ENCODE measurements at places on chromosomes 11 and 22.

GRCh38 chr22:45708145-45708544 is 36.5 kb downstream of the ATXN10 start:
- DNase-seq: no peak

DNA sequence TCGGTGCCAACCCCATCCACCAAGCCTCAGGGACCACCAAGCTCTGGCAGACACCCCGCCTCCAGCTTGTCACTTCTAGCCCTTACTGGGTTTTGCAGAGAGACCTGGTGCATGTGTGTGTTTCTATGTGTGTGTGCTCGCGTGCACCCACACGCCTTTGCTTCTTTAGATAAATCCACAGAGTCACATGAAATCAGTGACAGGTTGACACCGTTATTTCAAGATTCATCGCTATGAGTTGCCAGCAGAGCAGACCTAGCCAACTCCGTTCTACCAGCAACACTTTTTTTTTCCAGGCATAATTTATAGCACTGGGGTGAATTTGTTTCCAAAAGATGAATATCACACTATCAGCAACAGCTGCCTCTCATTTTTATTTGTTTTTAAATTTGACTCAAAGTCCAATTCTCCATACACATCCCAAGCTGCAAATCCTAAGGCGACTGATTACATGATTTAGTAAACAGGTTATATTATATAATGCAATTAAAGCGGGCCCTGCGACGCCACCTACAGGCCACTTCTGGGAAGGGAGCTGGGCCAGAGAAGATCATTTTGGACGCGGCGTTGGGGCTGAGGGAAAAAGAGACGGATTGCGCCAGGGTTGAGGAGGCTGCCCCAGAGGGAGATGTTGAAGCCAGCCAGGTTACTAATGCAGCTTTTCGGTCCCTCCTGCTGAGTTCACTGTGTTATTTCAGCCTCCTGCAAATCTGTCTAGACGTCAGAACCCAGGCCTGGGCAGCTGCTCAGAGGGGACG is 150.5 kb downstream of the FEZ1 start:
- peak; percentile 6 for DNase-seq

GRCh38 chr11:67281552-67282150 is 7.5 kb upstream of the ANKRD13D start:
- no peak for DNase-seq

DNA sequence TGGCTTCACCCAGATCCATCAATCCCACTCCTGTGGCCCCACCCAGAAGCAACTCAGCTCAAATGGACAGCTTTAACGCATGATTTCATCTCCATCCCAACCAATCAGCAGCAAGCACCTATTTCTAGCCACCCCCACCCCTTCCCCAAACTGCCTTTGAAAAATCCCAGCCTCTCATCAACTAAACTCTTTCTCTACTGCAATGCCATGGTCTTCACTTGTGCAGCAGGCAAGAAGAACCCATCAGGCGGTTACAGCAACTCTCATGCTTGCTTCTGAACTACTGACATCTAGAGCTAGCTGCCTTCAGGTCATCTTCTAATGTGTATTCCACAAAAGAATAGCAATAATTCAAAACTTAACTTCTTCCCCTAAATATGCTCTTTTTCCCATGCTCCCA is 42.1 kb upstream of the STK33 start:
- DNase-seq: no peak

DNA sequence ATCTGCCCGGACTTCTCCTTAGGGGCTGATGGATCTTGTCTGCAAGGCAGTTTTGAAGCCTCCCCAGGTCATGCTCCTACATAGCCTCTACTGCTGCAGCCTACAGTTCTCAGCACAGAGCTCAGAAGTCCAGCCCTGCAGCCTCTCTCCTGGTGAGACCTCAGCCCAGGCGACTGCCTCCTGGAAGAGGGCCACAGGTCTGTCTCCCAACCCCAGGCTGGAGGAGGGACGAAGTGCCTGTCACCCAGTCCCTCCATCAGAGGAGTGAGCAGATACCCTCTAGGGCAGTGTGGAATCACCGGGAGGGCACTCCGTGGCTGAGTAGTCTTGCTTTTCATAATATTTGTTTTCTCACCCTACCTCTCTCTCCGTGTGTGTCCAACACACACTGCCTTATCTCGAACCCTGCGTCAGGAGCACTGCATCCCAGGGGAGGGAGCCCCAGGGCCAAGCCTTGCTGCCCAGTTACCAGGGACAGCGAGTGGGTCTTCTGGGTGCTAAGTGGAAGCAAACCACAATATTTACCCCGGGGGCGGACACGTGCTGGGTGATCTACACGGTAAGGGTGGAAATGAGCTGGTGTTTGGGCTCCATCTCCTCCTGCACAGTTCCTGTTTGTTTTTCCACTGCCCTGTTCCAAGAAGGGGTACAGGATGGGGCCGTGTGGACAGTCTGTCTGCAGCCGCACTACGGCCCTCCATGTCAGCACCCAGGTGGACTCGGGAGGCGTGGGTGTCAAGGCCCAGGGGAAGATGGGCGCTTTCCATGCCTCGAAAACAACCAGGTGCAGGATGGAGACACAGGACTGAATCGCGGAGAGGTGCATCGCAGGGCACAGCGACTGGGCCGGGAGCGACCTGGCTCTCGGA is 133.7 kb upstream of the HSD17B12 start:
- no peak for DNase-seq

GRCh38 chr22:26541167-26541819 is 29.0 kb upstream of the TFIP11 start:
- DNase-seq: no peak

- no peak for DNase-seq
These were observed 1.4 kb downstream of the TMEM80 start for GRCh38 chr11:696955-697491.

DNA sequence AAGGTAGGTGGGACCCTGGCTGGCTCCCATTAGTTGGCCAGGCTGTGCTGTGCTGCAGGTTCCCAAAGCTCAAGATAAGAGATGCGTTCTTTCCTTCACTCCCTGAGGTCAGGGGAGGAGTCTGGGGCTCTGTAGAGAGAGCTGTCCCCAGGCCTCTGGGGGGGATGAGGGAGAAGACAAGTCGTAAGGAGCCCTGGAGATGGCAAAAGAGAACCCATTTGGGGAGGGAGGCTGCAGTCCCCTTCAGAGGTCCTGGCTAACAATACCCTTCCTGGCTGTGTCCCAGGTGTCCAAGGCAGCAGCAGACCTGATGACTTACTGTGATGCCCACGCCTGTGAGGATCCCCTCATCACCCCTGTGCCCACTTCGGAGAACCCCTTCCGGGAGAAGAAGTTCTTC is 916 bp downstream of the GNG3 start:
- DNase-seq: no peak

- DNase-seq: no peak
These were observed 34.8 kb upstream of the VWA5A start for GRCh38 chr11:124080327-124081001.

- no peak for DNase-seq
These were observed 5.0 kb downstream of the BSCL2 start for GRCh38 chr11:62702246-62702645.

DNA sequence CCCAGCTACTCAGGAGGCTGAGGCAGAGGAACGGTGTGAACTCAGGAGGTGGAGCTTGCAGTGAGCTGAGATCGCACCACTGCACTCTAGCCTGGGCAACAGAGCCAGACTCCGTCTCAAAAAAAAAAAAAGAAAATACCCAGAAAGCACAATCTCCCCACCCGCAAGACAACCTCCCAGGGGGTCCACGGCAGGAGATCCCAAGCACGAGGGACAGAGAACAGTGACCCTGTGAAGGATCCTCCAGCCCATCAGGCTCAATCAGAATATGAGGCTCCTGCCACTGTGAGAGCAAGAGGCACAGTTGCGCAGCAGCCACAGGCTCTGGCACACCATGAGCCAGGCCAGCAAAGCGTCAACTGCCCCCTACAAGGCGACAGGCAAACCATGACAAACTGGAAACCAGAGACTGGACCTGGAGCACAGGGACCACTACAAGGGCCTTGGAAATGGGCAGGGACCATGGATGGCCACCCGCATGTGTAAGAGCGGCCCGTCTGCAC is 164.8 kb upstream of the GRK3 start:
- no peak for DNase-seq

- no peak for DNase-seq
These were observed 12.8 kb upstream of the CLPB start for GRCh38 chr11:72446929-72447769.

DNA sequence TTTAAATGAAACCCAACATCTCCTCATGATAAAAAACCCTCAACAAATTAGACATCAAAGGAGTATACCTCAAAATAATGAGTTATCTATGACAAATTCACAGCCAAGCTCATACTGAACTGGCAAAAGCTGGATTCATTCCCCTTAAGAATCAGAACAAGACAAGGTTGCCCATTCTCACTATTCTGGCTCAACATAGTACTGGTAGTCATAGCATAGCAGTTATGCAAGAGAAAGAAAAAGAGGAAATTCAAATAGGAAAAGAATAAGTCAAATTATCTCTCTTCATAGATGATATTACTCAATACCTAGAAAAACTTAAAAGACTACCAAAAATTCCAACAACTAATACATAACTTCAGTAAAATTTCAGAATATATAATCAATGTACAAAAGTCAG is 29.4 kb upstream of the XKR3 start:
- DNase-seq: no peak

DNA sequence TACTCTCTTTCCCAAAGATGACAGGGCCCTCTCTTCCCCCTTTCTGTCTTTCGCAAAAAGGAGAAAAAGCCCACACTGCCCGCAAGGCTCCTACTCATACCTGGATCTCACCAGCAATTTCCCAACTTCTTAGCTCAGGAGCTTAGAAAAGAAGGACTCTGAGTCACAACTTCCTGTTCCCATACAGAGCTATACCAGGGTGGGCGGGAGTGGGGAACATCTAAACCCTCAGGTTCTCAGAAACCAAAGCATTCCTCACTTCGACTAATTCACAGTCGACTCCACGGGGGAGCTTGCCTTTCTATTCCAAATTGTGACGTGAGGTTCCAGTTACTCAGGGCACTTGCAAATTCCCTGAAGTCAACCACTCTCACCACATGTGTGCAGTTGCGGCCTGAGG is 61.9 kb downstream of the MTNR1B start:
- DNase-seq: no peak

DNA sequence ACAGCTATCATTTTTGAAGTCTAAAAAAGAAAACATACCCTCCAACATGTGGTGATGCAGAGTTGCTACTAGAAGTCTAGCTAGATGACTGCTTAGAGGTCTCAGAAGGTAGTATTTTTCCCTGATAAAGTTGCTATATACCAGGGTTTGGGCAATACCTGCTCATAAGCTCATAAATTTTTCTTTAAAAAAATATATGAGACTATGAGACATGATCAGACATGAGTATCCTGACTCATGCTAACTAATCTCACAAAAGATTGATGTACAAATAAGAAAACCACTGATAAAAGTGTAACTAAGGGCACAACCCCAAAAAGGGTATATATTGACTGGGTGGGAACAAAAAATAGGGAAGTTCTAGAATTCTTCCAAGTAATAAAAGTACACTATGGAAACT is 740.9 kb downstream of the METTL15 start:
- no peak for DNase-seq

DNA sequence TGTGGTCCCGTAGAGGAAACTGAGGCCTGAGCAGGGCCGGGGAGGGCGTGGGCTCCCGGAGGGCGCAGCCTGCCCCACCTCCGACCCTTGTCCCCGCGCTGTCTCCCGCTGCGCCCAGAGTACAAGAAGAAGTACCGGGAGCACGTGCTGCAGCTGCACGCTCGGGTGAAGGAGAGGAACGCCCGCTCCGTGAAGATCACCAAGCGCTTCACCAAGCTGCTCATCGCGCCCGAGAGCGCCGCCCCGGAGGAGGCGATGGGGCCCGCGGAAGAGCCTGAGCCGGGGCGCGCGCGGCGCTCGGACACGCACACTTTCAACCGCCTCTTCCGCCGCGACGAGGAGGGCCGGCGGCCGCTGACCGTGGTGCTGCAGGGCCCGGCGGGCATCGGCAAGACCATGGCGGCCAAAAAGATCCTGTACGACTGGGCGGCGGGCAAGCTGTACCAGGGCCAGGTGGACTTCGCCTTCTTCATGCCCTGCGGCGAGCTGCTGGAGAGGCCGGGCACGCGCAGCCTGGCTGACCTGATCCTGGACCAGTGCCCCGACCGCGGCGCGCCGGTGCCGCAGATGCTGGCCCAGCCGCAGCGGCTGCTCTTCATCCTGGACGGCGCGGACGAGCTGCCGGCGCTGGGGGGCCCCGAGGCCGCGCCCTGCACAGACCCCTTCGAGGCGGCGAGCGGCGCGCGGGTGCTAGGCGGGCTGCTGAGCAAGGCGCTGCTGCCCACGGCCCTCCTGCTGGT is 1.9 kb downstream of the NLRP6 start:
- DNase-seq: no peak

Data from stimulated activated CD8-positive, alpha-beta memory T cell treated with anti-CD3 and anti-CD28 coated beads, Interleukin-15, amount 100 ng/mL, for 1 hour (primary cell).